ENCODE measurements at places on chromosomes 12 and 14.

- DNase-seq, result no peak
These were observed 2.0 kb upstream of the SCN8A start for GRCh38 chr12:51589060-51589459.

- DNase-seq, result no peak
These were observed 257.9 kb downstream of the NEDD1 start for GRCh38 chr12:97164936-97165335.

GRCh38 chr14:31945074-31945613 is 132.0 kb upstream of the ARHGAP5 start:
- DNase-seq, result no peak

- no peak for DNase-seq
These were observed 260.9 kb downstream of the BMP4 start for GRCh38 chr14:53695692-53696214.
